ENCODE measurements at places on chromosomes 4 and X.

- DNase-seq: no peak
These were observed 290.2 kb downstream of the ZNF674 start for GRCh38 chrX:46255046-46255445.

GRCh38 chrX:29148511-29148910 lies 561.3 kb downstream of the IL1RAPL1 start:
- DNase-seq: no peak

- DNase-seq: no peak
These were observed 4.5 kb downstream of the GLRA2 start for GRCh38 chrX:14533867-14534266.

DNA sequence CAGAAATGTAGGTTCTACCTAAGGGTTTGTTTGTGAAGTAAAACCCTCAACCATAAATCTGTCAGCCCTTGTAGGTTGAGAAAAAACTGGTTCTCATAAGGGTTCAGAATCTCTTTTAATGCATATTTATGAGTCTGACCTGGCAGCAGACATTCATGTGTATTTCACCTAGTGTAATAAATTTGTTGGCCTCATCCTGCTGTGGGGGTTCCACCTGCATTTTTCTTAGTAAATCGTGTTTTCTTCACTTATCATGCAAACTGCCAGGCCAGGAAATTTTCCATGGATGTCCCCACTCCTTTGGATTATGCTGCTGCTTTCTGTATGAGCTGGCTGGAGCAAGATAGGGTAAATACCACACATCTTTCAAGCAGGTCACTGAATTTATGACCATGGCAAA lies 42.4 kb downstream of the KLHL13 start:
- DNase-seq: no peak

DNA sequence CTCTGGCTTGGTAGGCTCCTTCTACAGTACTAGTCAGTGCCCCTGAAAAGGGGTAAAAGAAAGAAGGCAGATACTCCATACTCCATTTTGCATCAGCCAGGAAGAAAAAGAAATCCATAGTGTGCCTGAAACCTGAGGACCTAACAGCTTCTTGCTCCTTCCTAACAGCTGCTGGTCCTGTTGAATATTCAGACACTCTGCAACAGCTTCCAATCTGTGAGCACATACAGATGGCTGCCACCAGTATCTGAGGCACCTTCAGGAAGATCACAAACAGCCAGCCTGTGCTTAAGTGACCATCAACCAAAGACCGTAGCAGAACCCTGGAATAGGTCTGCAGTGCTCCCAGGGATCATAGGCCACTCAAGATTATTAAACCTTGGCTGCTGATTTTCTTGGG lies 4.3 kb downstream of the GIMD1 start:
- no peak for DNase-seq
